RWPE2 (cell line): ENCODE measurements at places on chromosomes 4 and X.
A peak's percentile ranks its signal among the peaks of the same experiment; 100 is the strongest.

- no peaks in the 10 kb centered on the region for H3K27me3 ChIP-seq
- H3K4me3 ChIP-seq, result no peak overlapping the region
- no peaks in the 10 kb centered on the region; the same call in 1 of the 2 replicates for H3K36me3 ChIP-seq
- no peak for DNase-seq
Measured at GRCh38 chrX:47850901-47851300, 14.2 kb downstream of the ZNF81 start.

DNA sequence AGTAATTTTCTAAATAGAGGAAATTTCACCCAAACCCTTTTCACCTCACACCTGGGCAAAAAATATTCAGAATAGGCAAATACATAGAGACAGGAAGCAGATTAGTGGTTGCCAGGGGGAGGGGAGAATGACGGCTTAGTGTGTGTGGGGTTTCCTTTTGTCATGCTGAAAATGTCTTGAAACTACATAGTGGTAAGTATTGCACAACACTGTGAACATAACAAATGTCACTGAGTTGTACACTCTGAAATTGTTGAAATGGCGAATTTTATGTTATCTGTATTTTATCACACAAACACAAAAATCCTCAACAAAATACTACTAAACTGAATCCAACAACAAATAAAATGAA, 60.7 kb upstream of the PLAC1 start:
- no peak overlapping the region for H3K4me3 ChIP-seq
- H3K27ac ChIP-seq, result peak overlapping the region; percentile 89
- no peaks in the 10 kb centered on the region for H3K36me3 ChIP-seq
- DNase-seq, result no peak
- H3K27me3 ChIP-seq, result no peaks in the 10 kb centered on the region
- H3K4me1 ChIP-seq, result peaks cover 16% of the 10 kb centered on the region

GRCh38 chrX:50107470-50107869, 93.3 kb downstream of the AKAP4 start:
- H3K4me1 ChIP-seq, result no peaks in the 10 kb centered on the region
- no peaks in the 10 kb centered on the region for H3K27me3 ChIP-seq
- DNase-seq, result no peak
- no peak overlapping the region for H3K27ac ChIP-seq

DNA sequence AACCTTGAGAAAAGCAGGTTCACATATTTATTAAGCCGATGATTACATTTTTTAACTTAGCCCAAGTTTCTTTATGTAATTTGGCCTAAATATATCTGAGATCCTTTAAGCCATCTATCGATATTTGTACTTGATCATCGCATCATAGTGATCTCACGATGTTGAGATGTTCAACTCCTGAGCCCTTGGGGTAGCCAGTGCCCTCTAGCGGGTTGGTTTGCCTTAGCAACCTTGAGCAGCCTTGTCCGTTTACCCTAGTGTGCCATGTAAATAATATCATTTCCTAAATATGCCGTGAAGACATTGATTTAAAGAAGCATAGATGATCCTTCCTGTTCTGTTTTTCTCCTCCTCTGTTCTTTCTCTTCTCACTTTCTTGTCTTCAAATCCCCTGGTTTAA, 432.2 kb downstream of the RPA4 start:
- no peak for DNase-seq
- no peaks in the 10 kb centered on the region for H3K36me3 ChIP-seq
- H3K4me1 ChIP-seq, result no peaks in the 10 kb centered on the region
- H3K27me3 ChIP-seq, result no peaks in the 10 kb centered on the region
- no peak overlapping the region for H3K4me3 ChIP-seq

- H3K27me3 ChIP-seq, result no peaks in the 10 kb centered on the region
- no peak overlapping the region for H3K27ac ChIP-seq
- H3K4me3 ChIP-seq, result no peak overlapping the region
- DNase-seq, result no peak
- H3K36me3 ChIP-seq, result no peaks in the 10 kb centered on the region
Measured at GRCh38 chr4:168538632-168539031, 41.8 kb downstream of the PALLD start.

DNA sequence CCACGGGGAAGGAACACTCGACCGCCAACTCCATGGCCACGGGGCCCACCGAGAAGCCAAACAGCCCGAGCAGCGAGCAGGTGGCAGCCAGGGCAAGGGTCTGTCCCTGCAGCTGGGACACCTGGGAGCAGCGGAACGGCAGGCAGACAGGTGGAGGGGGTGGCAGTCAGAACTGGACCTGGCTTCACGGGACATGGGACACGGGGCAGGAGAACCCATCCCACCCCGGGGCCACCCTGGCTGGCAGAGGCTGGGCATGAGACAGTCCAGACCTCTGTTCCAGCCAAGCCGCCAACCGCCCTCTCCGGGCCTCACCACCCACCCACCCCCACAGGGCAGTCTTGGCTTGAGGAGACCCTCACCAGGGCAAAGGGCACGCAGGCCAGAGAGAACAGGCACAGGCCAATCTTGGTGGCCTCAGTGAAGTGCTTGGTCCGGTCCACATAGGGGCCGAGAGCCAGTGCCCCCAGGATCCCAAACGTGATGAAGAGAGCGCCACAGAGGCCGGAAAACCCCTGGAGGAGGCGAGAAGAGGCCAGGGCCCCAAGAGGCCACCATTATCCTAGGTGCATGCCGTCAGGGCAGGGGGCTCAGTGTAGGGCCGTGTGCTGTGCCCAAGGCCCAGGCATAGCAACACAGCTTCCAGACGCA, 5.6 kb downstream of the SLC49A3 start:
- H3K27ac ChIP-seq, result no peak overlapping the region
- peaks cover 15% of the 10 kb centered on the region for H3K4me1 ChIP-seq
- H3K27me3 ChIP-seq, result no peaks in the 10 kb centered on the region
- no peak overlapping the region for H3K4me3 ChIP-seq

GRCh38 chrX:70505451-70505841, 60.8 kb downstream of the DLG3 start:
- H3K4me1 ChIP-seq, result peaks cover 7% of the 10 kb centered on the region
- no peak for DNase-seq
- H3K27me3 ChIP-seq, result no peaks in the 10 kb centered on the region
- H3K36me3 ChIP-seq, result no peaks in the 10 kb centered on the region
- no peak overlapping the region for H3K27ac ChIP-seq

DNA sequence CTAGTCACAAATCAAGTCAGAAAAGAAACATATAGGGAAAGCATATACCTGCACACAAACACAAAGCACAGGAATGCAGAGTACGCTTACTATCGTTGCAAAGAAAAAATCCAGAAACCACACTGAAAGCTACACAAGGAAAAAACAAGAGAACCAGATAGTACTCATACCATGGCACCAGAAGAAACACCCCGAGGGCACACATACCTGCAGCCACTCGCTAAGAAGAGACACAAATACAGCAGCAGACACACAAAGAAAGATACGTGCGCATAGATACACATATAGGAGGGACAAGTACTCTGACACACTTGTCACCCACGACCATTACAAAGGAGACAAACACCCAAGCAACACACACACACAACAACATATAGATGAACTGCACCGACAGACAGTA, 1.4 kb upstream of the SLC38A5 start:
- H3K27me3 ChIP-seq, result no peaks in the 10 kb centered on the region
- no peaks in the 10 kb centered on the region for H3K36me3 ChIP-seq
- no peaks in the 10 kb centered on the region for H3K4me1 ChIP-seq
- H3K4me3 ChIP-seq, result no peak overlapping the region
- H3K27ac ChIP-seq, result no peak overlapping the region
- DNase-seq, result no peak

- H3K4me3 ChIP-seq, result no peak overlapping the region
- no peak overlapping the region for H3K27ac ChIP-seq
- DNase-seq, result no peak
Measured at GRCh38 chrX:43817444-43817843, 64.8 kb downstream of the MAOB start.

GRCh38 chr4:138521809-138522208, 279.7 kb upstream of the SLC7A11 start:
- no peaks in the 10 kb centered on the region for H3K36me3 ChIP-seq
- H3K27me3 ChIP-seq, result no peaks in the 10 kb centered on the region
- DNase-seq, result peak; percentile 20

DNA sequence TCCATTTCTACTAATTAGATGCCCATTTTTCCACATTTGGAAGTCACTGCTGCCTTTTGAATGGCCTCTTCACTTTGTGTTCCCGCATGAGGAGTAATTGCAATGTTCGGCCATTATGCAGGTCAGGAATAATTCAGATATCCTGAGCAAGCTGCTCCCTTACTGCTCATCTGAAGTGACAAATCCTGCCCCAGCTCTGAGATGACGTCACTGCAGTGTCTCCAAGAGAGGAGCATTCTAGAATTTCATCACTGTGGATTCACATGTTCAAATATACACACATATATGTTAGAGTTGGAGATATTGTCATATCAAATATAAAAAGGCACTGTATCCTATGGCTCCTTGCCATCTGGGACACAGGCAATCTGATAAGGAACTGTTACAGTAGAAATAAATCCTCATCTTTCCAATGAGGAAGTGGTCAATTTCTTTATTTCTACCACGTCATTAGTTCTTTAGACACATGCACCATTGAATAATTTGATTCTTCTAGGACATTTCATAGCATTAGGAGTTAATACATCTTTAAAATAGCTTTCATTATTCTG, 706.9 kb upstream of the TENM3 start:
- DNase-seq, result no peak
- no peaks in the 10 kb centered on the region for H3K36me3 ChIP-seq
- peaks cover 3% of the 10 kb centered on the region for H3K27me3 ChIP-seq
- H3K4me3 ChIP-seq, result no peak overlapping the region
- no peaks in the 10 kb centered on the region for H3K4me1 ChIP-seq

DNA sequence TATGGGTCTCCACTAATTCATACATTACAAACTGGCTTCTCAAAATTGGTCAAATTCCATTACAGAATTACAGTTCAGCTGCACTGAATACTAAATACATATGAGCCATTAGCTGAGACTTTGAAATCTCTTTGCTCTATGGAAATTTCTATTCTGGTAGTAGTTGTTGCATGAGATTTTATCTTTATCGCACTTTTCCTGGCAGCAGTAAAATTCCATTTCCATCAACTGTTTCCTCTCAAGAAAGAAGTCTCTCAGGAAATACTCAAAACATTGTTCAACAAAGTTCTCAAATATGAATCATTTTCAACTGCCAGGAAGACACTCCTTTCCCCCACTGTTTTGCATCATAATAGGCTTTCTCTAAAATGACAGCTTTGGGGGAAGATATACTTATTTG, 51.3 kb downstream of the ATP11C start:
- H3K27ac ChIP-seq, result peak overlapping the region; percentile 75
- no peak overlapping the region for H3K4me3 ChIP-seq
- peaks cover 15% of the 10 kb centered on the region for H3K4me1 ChIP-seq
- DNase-seq, result no peak

- no peaks in the 10 kb centered on the region for H3K36me3 ChIP-seq
- DNase-seq, result no peak
- no peaks in the 10 kb centered on the region for H3K4me1 ChIP-seq
- H3K27me3 ChIP-seq, result no peaks in the 10 kb centered on the region
- no peak overlapping the region for H3K4me3 ChIP-seq
Measured at GRCh38 chrX:130636277-130636676, 234.5 kb downstream of the RBMX2 start.

DNA sequence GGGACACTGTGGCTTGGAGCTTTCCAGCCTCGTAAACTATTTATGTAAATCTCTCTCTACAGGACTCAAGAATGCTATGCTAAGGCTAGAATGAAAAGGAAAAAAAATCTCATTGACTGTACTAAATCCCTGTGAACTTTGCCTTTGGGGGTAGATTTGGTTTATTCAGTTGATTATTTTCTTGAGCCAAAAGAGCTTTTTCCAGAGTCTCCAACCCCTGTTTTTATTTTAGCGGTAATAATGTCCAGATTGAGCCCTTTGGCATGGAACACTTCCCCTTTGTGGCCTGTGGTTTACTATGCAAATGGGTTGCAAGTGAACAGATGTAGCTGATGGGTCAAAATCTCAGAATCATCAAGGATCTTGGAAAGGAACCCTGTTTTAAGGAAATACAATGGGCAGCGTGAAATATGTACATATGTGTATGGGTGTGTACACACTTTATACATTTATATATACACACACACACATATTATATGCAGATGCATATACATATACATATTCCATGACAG, 72.9 kb downstream of the FAM9B start:
- DNase-seq, result no peak
- no peak overlapping the region for H3K27ac ChIP-seq
- no peak overlapping the region for H3K4me3 ChIP-seq
- no peaks in the 10 kb centered on the region for H3K4me1 ChIP-seq
- H3K27me3 ChIP-seq, result no peaks in the 10 kb centered on the region

DNA sequence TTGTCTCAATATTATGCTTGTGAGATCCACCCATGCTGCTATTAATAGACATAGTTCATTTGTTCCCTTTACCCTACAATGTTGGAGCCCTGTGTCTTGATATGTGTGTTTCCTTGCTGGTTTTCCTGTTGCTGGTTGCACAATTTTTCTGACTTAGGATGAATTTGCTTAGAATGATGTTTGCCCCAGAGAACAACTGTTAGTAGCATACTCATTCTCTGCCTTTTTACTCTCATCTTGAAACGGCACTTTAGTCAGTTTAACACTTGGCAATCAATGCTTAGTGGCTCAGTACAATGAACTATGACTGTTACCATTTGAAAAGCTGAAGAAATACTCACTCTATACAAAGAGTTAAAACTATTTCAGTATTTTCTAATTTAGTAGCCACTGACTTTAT, 158.8 kb upstream of the NDST4 start:
- no peaks in the 10 kb centered on the region for H3K27me3 ChIP-seq
- no peak overlapping the region for H3K27ac ChIP-seq
- no peaks in the 10 kb centered on the region for H3K36me3 ChIP-seq
- no peak overlapping the region for H3K4me3 ChIP-seq
- DNase-seq, result no peak
- H3K4me1 ChIP-seq, result no peaks in the 10 kb centered on the region

GRCh38 chr4:125123570-125124109, 191.1 kb upstream of the FAT4 start:
- no peak overlapping the region for H3K27ac ChIP-seq
- no peak for DNase-seq
- no peaks in the 10 kb centered on the region for H3K4me1 ChIP-seq
- no peaks in the 10 kb centered on the region for H3K36me3 ChIP-seq
- no peaks in the 10 kb centered on the region for H3K27me3 ChIP-seq

GRCh38 chr4:92636038-92636806, 332.5 kb downstream of the GRID2 start:
- H3K4me1 ChIP-seq, result no peaks in the 10 kb centered on the region
- H3K27me3 ChIP-seq, result no peaks in the 10 kb centered on the region
- DNase-seq, result no peak

DNA sequence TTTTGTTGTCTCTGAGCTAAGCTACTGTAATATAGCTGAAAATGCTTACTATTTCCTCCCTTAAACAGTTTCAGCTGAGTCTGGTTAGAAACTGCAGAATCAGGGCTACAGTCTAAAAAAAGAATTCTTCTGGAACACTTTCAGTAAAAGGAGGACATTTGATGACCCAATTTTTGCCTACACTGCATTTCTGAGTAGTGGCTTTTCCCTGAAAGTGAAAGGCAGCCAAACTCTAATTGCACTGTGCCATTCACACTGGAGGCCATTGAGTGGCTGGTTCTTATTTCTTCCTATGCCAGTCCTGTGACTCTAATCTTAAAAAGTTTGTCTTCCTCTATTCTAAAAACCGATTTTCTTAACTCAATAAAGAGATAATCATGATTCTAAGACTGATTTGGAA, 526.0 kb downstream of the CFAP47 start:
- H3K27ac ChIP-seq, result no peak overlapping the region
- no peaks in the 10 kb centered on the region for H3K4me1 ChIP-seq
- no peaks in the 10 kb centered on the region for H3K27me3 ChIP-seq
- H3K4me3 ChIP-seq, result no peak overlapping the region
- no peak for DNase-seq
